Cardiac septum (tissue), 1 donor: ENCODE measurements at places on chromosomes 13 and 19. TPM values are rescaled to one million over a fixed set of nuclear protein-coding genes. Genes with fewer than 3 reads are reported as not detected.

DNA sequence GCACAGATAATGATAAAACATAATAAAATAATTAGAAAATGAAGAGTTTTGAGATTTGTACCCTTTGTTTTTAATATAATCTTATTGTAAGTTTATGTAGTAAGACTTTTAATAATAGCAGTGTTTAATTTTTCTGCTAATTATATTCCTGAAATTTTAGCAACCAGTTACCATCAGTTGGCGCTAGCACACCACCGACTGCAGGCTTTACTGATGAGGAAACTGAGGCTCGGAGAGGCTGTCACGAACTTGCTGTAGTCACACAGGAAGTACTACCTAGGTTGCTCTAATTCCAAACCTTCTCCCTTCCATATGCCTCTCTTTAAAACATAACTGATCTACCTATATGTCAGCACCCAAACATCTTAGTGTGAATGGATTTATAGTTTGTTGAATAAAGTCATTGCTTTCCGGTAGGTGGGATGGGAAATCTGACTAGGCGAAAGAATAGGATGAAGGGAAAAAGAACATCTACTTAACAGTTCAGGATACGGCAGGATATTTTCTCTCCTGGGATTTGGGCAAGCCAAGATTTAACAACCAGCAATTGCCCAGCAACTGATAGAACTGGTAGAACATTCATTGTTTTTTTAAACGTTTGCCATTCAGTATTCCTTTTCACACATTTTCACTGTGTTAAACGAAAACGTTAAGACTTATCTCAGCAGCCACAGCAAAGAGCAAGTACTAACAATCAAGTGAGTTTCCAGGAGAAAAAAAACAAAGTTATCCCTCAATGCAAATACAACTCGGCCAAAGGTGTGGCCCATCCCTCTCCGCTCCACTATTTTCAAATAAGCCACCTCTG is 822 bp upstream of the RFXAP start:
- no peak for DNase-seq

POSTN gene
- 109 TPM for total RNA-seq

- no peak for DNase-seq
Measured at GRCh38 chr19:40283414-40284250, 1.5 kb downstream of the AKT2 start.

DNA sequence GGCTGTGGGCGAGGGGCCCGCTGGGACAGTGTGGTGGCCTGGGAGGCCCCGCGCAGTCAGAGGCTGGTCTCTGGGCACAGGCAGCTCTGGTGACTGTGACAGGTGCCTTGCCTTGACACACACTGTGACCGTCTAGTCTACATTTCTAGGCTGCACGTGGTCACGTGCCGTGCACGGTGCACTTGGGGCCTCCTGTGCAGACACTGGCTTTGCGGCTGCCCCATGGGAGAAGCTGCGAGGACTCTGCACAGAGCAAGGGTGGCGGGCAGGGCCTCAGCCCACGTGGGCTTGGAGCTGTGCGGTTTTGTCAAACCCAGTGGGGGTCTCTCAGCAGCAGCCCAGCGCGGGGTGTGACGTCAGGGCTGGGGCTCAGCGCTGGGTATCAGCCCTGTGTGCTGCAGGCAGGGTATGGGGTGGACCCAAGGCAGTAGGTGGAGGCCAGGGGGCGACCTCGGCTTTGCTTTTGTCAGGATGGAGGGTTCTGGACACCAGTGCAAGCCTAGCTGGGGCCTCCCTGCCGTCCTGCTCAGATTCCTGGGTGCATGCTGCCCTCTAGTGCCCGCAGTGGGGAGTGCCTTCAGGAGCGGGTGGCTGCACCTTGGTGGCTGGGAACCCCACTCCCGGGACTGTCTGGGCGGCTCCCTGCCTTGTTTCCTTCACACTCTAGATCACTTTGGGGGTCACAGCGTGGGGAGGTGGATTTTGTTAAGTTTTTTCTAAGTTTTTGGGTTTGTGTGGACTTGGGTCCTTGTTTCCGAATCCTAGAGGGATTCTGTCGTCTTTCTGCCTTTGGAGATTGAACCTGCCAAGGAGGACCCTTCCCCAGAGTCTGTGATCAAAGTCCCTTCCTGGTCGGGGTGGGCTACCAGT is 62.6 kb downstream of the KDM4B start:
- peak; percentile 90 for DNase-seq

DNA sequence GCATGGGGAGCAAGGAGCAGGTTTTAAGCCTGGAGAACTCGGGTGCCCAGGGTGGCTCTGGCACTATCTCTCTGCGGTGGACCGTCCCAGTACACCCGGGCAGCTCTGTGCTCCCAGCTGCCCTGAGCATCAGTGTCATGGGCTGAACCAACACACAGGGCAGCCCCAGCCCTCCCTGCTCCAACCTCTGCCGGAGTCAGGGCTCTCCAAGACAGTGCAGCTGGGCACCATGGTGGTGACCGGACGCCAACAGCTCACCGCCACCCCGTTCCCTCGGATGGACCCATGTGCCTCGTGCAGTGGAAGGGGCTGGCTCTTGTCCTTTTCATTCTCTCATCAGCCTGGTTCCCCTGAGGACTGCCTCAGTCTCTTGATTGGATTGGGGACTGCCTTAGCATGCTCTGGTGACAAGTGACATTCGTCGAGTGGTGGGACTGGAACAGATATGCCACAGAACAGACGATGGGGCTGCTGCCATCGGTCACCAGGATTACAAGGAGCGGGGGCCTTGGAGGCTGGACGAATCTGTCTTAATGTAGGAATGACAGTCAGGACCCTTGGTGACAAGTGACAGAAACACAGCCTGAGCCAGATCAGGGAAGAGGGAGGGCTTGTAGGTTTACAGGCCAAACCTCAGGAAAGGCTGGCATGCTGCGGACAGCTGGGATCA is 25.7 kb upstream of the VSTM2B start:
- DNase-seq: no peak

PRRG2 gene
- total RNA-seq: 0.40 TPM

DNA sequence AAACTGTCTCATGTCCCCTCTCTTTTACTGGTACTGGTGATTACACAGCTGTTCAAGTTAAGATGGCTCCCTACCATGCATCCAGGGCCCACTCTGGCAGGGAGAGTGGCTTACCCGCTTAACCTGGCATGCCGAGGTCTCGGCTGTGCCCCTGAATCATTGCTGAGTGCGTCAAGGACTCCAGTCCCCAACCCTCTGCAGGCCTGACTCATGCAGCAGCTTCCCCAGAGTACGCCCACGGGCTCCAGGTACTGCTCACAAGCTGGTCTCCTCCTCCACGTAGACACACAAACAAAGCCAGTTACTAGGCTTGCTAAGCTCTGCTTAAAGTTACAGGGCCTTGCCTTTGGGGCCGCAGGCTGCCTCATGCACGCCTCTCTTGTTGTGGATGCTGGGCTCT is 447.4 kb downstream of the COG6 start:
- DNase-seq: no peak

GRCh38 chr13:101291646-101292515 is 124.4 kb downstream of the NALCN start:
- no peak for DNase-seq

- peak; percentile 51 for DNase-seq
Measured at GRCh38 chr19:16069813-16070365, 6.4 kb upstream of the TPM4 start.

PTGIR gene
- total RNA-seq: 8.6 TPM

GRCh38 chr13:87376081-87376480 is 295.1 kb upstream of the SLITRK5 start:
- no peak for DNase-seq

AMH gene
- 1.5 TPM for total RNA-seq

- DNase-seq: no peak
Measured at GRCh38 chr19:49971991-49972411, 11.0 kb upstream of the SIGLEC11 start.

GRCh38 chr19:7067716-7068115 is 1.8 kb upstream of the ZNF557 start:
- DNase-seq: no peak

- no peak for DNase-seq
Measured at GRCh38 chr13:24888291-24888931, 124.4 kb downstream of the RNF17 start.

USHBP1 gene
- 4.7 TPM for total RNA-seq

- no peak for DNase-seq
Measured at GRCh38 chr13:77871596-77871995, 47.0 kb downstream of the EDNRB start.

LACC1 gene
- total RNA-seq: 8.7 TPM

METTL21C gene
- total RNA-seq: not detected

ERICH6B gene
- total RNA-seq: not detected

DNA sequence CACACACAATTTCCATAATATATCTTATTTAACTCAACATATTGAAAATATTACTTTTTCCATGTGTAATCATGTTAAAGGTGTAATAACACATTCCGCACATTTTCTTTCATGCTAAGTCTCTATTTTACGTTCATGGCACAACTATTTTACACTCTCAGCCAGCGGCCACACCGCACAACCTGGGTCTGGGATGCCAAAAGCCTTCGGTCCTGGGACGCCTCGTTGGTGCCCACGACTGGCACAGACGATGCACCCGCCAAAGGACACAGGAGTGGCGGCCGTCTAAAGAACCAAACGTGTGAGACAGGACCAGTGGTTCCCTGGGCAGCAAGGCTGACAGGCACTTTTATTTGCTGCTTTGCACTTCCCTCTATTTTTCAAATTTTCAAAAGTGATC is 10.0 kb upstream of the PROZ start:
- peak; percentile 31 for DNase-seq

- no peak for DNase-seq
Measured at GRCh38 chr13:73542446-73542845, 483.6 kb downstream of the KLF5 start.

DNA sequence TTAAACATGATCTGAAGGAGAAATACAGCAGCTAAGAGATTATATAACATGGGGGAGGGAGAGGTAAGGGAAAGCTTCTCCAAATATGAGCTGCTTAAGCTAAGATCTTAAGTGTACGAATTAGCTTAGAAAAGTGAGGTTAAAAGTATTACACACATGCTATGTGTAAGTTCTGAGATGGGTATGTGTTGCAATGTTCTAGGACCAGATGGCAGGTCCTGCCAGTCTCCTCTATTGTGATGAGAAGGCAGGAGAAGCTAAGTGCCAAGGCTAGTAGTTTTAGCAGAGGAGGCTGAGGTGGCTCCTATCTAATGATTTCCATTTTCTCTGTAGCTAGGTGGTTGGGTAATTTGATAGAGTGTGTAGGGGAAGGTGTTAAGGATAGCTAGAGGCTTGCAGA is 57.6 kb downstream of the MICU2 start:
- no peak for DNase-seq

DNA sequence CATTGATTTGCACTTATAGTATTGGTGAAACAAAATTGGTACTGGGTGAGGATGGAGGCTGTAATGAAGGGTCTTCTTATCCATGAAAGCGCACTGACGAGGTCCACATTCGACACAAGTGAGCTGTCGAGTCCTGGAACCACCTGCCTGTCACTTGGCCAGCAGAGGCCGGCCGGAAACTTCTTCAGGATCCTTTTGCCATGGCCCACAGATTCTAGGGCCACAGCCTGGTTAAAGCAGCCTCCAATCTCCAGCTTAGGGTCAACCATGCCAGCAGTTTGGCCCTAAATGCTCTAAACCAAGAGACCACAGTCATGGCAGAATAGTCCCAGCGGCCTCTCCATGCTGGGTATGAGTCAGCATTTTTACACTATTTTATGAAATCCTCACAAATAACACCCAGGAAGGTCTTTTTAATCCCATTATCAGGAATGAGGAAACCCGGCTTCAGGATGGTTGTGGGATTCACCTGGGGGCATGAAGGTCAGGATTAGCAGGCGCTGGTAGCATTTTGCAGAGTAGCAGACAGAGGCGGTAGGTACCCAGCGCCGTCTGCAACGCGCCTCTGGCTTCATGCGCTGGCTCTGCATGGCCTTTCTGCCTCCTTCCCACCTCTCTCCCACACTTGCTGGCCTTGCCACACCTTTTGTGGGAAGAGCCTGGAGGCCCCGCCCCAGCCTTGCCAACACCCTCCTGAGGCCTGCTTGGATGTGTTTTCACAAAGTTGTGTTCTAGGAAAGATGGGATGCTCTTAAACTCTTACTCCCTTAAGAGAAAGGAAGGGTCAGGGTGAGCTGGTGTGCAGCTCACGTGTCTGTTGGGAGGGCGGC is 15.2 kb downstream of the GAS6 start:
- DNase-seq: peak; percentile 68

KLK3 gene
- not detected for total RNA-seq

ZNF540 gene
- 4.5 TPM for total RNA-seq

ZNF560 gene
- total RNA-seq: 0.16 TPM

TSKS gene
- 0.24 TPM for total RNA-seq

KCTD12 gene
- total RNA-seq: 34.9 TPM

GRCh38 chr19:17309965-17310461 is 650 bp downstream of the DDA1 start:
- no peak for DNase-seq

DNA sequence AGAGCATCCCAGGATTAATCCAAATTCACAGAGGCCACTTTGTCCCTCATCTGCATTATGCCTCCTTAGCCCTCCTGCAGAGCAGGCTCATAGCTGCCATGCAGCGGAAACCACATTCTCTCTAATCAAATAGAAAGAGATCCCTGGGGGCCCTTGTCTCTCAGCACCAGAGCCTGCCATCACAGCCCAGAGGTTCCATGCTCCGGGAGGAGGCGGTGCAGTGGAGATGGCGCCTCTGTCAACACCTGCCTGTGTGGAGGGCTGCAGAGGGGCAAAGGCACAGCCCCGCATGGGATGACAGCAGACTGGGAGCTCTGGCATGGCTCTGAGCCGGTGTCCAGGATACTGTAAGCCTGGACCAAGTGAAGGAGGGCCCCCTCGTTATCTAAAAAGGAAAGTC is 111.3 kb downstream of the SLC7A1 start:
- DNase-seq: peak; percentile 56

DNA sequence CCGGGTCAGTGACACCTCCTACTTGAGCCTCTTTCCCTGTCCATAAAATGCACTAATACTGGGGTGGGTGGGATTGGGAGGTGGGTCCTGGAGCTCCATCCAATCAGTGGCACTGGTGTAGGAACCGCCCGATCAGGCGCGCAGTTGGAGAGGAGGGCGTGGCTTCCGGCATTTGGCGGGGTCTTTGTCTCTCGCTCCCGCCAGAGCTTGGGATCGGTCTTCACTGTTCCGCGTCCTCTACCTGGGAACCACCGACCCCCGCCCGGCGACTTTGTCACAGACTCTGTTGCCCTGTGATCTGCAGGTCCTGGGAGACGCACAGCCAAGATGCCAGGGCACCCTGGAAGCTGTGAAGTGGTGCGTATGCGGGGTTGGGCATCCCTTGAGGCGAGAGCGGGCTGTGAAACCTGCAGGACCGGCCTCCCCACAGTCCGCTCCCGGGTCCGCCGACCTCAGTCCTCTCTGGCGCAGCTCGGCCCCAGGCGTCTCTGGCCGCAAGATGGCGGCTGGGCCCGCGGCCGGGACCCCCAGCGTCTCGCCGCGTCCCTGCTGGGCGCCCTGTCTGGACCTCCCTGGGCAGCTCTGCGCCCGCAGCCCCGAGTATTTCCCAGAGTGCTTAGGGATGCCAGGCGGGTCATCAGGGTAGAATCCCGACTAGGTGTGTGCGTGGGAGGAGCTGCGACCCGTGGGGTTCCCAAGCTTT is 41.6 kb upstream of the ZNF730 start:
- peak; percentile 75 for DNase-seq

RPL18 gene
- total RNA-seq: 437 TPM

PRSS57 gene
- total RNA-seq: not detected

ZNF90 gene
- total RNA-seq: 0.94 TPM

- DNase-seq: no peak
Measured at GRCh38 chr19:58328999-58329398, 2.2 kb downstream of the ZSCAN22 start.
